ENCODE measurements at places on chromosomes 11 and 22. TPM values are rescaled to one million over a fixed set of nuclear protein-coding genes. Genes with fewer than 3 reads are reported as not detected.

RTN4RL2 gene
- total RNA-seq, result not detected

DNA sequence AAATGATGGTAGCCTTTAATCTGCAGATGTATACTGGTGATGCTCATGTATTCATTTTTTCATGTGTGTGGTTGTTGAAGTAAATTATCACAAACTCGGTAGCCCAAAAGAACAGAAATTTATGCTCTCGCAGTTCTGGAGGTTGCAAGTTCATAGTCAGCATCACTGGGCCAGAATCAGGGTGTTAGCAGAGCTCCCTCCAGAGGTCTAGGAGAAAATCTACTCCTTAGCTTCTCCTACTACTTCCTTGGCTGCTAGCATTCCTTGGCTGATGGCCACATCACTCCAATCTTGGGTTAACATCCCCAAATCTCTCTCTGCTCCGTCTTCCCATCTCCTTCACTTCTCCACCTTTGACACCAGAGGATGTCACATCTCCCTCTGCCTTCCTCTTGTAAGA, 45.3 kb upstream of the GALNT18 start:
- H3K27ac ChIP-seq, result no peak overlapping the region
- H3K36me3 ChIP-seq, result no peaks in the 10 kb centered on the region
- no peak for DNase-seq
- no peaks in the 10 kb centered on the region for H3K4me1 ChIP-seq

- DNase-seq, result no peak
- no peak overlapping the region for H3K4me3 ChIP-seq
- no peaks in the 10 kb centered on the region for H3K27me3 ChIP-seq
- H3K4me1 ChIP-seq, result no peaks in the 10 kb centered on the region
- H3K27ac ChIP-seq, result no peak overlapping the region
These were observed 326.2 kb upstream of the PDGFD start for GRCh38 chr11:104490182-104490581.

DNA sequence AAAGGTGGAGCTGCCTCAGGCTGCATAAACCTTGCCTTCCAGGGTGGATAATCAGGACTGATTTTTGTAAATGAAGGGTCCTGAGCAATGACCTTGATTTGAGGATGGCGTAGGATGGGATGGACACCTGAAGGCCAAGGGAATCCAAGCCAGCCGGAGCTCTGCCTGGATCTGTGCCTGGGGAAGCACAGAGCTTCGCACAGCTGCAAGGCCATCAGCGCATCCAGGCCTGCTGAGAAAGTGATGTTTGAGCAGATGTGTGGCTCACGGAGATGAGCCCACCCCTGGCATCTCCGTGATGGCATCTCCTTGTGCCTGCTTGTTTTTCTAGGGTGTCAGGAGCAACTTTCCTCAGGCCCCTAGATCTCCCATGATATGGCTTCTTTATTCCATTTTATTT, 23.3 kb downstream of the FAM83F start:
- no peaks in the 10 kb centered on the region for H3K27me3 ChIP-seq
- H3K4me3 ChIP-seq, result no peak overlapping the region
- no peaks in the 10 kb centered on the region for H3K4me1 ChIP-seq
- H3K36me3 ChIP-seq, result no peaks in the 10 kb centered on the region
- DNase-seq, result no peak

DNA sequence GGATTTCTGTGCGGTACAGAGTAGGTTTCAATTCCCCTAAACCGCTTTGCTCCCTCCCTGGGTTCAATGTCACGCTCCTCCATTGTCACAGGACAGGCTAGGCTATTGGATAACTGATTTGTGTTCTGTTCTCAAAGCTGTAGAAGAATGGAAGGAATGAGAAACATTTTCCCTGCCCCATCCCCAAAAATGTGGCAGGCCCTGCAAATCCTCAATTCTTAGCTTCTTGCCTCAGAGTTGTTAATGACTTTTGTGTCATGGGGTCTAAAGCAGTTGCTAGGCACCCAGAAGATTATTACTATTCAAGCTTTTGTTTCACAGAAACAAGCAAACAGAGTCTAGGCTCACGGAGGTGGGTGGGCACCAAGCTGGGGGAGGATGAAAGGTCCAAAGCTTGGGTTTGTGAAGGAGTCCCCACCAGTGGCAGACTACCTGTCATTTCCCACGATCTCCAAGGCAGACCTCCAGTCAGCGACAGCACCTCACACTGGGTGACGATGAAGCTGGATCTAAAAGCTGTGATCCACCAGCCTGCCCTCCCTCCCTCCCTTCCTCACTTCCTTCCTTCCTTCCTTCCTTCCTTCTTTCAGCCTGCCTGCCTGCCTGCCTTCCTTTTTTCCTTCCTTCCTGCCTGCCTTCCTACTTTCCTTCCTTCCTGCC, 1080.2 kb downstream of the OPCML start:
- no peaks in the 10 kb centered on the region for H3K4me1 ChIP-seq
- H3K27ac ChIP-seq, result no peak overlapping the region
- no peak for DNase-seq
- no peak overlapping the region for H3K4me3 ChIP-seq

- no peak for DNase-seq
- no peak overlapping the region for H3K4me3 ChIP-seq
- no peak overlapping the region for H3K27ac ChIP-seq
- H3K27me3 ChIP-seq, result no peaks in the 10 kb centered on the region
- H3K36me3 ChIP-seq, result no peaks in the 10 kb centered on the region
- no peaks in the 10 kb centered on the region for H3K4me1 ChIP-seq
These were observed 27.6 kb downstream of the SLC35F2 start for GRCh38 chr11:107830915-107831540.

DNA sequence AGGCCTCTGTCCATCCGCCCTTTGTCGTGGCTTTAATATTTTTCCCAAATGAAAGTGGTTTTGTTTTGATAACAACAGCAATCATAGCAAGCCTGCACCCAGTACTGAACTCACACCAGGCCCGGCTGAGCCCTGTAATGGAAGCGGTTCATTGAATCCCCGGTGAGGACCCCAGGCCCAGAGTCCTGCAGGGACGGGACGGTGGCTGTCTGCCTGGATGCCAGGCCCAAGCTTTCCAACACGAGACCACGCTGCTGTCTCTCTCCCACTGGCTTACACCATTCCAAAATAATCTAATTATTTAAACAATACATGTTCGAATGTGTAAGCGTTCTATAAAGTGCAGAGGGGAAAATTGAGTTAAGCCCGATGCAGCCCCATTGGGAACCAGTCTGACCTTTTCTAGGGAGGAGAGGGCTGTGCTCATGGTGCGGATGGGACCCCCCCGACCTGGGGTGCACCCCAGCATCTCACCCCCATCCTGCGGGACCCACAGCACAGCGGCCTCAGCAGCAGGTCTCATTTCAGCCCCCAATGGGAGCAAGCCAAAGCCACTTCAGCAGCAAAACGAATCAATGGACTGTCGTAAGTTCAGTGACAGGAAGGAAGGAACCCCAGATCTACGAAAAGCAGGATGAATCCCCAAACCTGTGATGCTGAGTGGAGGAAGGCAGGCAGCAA, 1046.9 kb downstream of the BRD1 start:
- H3K4me3 ChIP-seq, result no peak overlapping the region
- DNase-seq, result no peak
- no peaks in the 10 kb centered on the region for H3K36me3 ChIP-seq
- H3K27me3 ChIP-seq, result no peaks in the 10 kb centered on the region

SGSM1 gene
- 2.9 TPM for total RNA-seq

TRIM49C gene
- total RNA-seq, result not detected

DNA sequence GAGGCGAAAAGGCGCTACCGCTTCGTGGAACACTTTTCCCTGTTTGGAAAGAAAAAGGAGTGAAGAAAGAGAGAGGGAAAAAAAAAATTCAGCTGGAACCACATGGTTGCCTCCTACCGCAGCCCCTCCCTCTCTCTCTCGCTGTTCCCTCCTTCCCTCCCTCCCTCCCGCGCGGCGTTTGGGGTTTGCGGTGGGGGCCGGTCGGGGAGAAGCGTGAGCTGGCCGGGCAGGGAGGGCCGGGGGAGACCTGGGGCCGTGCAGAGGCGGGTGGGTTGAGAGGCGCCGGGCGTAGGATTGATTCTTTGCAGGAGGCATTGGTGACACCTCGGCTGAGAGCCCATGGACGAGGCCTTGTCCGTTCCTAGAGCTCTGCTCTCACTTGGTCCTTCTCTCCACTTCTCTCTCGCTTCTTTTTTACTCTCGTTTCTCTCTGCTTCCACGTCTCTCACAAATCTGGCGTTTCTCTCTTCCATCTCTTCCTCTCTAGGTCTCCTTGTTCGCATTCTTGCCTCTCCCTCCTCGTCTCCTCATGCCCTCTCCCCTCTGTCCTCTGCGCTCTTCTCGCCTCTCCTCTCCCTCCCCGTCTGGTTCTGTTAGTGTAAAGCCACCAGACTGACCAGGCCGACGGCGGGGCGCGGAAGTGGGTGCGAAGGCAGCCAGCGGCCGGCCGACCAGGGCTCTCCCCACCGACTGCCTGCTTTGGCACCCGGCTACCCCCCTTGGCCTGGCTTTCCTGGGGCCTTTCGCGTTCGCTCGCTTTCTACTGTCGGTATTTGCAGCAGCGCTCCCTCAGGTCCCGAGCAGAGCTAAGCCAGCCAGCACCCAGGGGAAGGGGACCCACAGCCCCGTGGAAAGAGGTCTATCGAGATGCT, at the start of gene CLMP:
TSS of gene CLMP (minus strand) at position 61 of the 872 bp plus-strand sequence. CDS start 308 bp downstream, outside the sequence.
- H3K4me3 ChIP-seq, result no peak within 1 kb of the TSS
- no peaks in the 10 kb centered on the region for H3K36me3 ChIP-seq
- H3K27ac ChIP-seq, result no peak within 1 kb of the TSS
- peaks cover 10% of the 10 kb centered on the region for H3K4me1 ChIP-seq

AHNAK gene
- 852 TPM for total RNA-seq

DNA sequence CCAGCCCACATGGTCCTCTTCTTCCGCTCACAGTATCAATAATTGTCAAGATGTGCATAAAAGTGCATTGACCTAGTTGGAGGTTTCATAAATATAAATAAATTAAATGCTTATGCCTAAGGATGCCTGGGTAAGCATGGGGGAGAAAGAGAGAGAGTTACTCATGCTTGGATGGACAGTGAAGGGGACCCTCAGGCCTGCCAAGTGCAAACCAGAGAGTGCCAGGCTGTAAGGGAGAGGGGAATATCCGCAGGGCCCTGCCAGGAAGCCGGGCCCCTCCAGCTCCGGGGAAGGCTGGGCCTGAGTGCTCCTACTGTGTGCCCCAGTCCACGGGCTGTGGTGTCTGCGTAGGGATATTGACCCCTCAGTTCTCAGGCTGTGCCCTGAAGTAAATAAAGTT, 214.6 kb downstream of the DSCAML1 start:
- H3K4me1 ChIP-seq, result no peaks in the 10 kb centered on the region
- H3K27me3 ChIP-seq, result no peaks in the 10 kb centered on the region
- no peaks in the 10 kb centered on the region for H3K36me3 ChIP-seq
- H3K4me3 ChIP-seq, result no peak overlapping the region
- no peak overlapping the region for H3K27ac ChIP-seq

ACR gene
- total RNA-seq, result not detected

VSIG10L2 gene
- total RNA-seq, result not detected

GRCh38 chr11:93213622-93214021, 15.8 kb upstream of the SLC36A4 start:
- no peak overlapping the region for H3K27ac ChIP-seq
- no peaks in the 10 kb centered on the region for H3K36me3 ChIP-seq
- no peak overlapping the region for H3K4me3 ChIP-seq
- DNase-seq, result no peak
- H3K4me1 ChIP-seq, result no peaks in the 10 kb centered on the region

- H3K27ac ChIP-seq, result no peak overlapping the region
- H3K36me3 ChIP-seq, result peaks cover 6% of the 10 kb centered on the region
- DNase-seq, result no peak
- no peak overlapping the region for H3K4me3 ChIP-seq
These were observed 37.1 kb upstream of the PARVG start for GRCh38 chr22:44143579-44143978.

DNA sequence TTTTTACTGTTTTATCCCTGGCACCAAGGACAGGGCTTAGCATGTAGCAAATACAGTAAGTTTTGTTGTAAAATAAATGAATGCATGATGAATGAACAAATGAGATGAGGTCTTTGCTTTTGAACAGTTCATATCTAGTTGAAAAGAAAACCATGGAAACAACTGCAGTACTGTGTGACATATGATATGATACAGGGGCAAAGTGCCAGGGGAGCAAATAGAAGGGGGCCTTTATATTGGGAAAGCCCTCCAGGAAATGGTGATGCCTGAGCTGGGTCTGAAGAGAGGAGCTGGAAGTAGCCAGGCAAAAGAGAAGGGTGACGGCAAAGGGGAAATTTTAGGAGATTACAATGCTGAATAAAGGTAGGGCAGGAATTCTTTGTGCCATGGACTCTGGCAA, 63.8 kb upstream of the UCP3 start:
- no peak overlapping the region for H3K4me3 ChIP-seq
- no peaks in the 10 kb centered on the region for H3K4me1 ChIP-seq
- no peak for DNase-seq
- no peaks in the 10 kb centered on the region for H3K27me3 ChIP-seq
- peaks cover 53% of the 10 kb centered on the region for H3K36me3 ChIP-seq

DNA sequence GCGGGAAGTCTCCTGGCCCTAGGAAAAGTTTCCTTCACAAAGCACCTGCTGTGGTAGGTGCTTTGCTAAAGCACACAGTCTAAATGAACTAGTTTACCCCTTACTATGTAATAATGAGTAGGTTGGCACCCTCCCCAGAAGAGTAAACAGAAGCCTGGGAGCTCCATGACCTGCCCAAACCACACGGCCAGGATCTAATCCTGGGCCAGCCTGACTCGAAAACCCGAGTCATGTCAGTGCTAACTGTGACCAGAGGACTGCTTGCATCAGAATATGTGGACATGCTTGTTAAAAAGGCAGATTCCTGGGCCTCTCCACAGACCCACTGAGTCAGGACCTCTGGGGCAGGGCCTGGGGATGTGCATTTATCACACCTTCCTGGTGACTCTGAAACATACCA, 67.7 kb downstream of the PANX1 start:
- no peaks in the 10 kb centered on the region for H3K27me3 ChIP-seq
- no peaks in the 10 kb centered on the region for H3K4me1 ChIP-seq
- H3K27ac ChIP-seq, result no peak overlapping the region
- no peak for DNase-seq

CCDC87 gene
- 0.35 TPM for total RNA-seq

- no peak overlapping the region for H3K4me3 ChIP-seq
- no peaks in the 10 kb centered on the region for H3K4me1 ChIP-seq
- DNase-seq, result no peak
- no peak overlapping the region for H3K27ac ChIP-seq
These were observed 10.1 kb upstream of the ACR start for GRCh38 chr22:50727678-50728522.

DNA sequence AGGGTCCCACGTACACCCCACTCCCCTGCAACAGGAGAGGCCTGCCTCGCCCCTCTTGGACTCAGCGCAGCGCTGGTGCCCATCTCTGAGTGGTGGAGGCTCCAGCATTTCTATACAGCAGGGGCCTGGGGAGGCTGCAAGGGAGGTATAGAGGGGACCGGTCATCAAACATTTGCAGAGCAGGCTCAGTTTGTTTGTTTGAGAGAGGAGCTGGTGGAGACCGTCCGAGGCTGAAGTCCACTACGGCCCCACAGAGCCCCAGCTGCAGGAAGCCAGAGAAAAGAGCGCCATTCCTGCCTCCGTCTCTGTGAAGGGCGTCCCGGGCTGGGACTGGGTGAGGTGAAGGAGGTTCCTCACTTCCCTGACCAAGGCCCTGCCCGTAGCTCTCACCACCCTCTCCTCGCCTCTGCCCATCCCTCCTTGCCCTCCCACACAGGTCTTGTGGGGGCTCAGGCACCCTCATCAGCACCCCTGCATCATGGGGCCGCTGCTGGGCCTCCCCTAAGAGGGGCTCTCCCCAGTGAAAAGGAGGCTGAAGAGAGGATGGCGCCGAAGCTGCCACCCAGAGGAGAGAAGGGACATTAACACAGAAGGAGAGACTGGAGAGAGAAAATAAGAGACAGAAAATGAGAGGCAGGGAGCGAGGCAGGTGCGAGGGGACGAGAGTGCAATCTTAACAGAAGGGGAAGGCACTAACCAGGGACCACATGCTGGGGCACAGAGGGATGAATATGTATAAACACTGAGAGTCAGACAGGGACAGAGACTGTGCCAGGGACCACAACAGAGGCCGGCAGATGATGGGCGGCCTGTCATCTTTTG, 24.5 kb downstream of the RPUSD4 start:
- H3K27me3 ChIP-seq, result no peaks in the 10 kb centered on the region
- H3K4me1 ChIP-seq, result no peaks in the 10 kb centered on the region
- peaks cover 11% of the 10 kb centered on the region for H3K36me3 ChIP-seq
- no peak overlapping the region for H3K4me3 ChIP-seq
- H3K27ac ChIP-seq, result no peak overlapping the region

Measured in CD4-positive, CD25-positive, alpha-beta regulatory T cell (primary cell).